CD4-positive, CD25-positive, alpha-beta regulatory T cell (primary cell): ENCODE measurements at places on chromosomes 2 and 18.

- no peak for DNase-seq
Observed at GRCh38 chr2:86225581-86225980, 26.3 kb downstream of the MRPL35 start.

DNA sequence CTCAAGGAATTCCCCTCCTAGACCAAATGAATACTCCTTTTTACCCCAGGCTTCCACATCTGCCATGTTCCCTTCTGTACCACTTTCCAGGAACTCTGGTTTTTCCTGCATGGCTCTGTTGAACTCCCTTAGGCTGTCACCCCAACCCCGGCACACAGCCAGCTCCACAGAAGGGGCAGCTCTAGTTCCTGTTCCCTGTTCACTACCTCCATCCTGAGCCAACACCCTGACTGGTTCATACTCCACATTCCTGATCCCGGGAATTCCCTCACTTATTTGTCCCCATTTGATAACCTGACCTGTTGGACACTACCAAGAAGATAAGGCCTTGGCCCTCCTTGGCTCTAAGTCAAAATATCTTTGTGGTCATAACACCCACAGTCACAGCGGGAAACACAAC is 280.9 kb upstream of the RAB6C start:
- DNase-seq = no peak

- DNase-seq = no peak
Observed at GRCh38 chr2:84884449-84884848, 3.6 kb upstream of the TRABD2A start.

DNA sequence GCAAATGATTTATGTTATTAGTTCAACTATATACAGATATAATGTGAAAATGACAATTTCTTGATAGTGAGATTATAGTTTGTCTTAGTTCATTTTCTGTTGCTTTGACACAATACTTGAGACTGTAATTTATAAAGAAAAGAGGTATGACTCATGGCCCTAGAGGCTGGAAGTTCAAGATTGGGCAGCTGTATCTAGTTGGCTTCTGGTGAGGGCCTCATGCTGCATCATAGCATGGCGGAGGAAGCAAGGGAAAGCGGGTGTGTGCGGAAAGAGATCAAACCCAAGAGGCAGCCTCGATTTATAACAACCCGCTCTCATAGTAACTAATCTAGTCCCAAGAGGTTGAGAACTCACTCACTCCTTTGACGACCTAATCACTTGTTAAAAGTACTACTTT is 11.4 kb downstream of the PLEKHA3 start:
- no peak for DNase-seq

DNA sequence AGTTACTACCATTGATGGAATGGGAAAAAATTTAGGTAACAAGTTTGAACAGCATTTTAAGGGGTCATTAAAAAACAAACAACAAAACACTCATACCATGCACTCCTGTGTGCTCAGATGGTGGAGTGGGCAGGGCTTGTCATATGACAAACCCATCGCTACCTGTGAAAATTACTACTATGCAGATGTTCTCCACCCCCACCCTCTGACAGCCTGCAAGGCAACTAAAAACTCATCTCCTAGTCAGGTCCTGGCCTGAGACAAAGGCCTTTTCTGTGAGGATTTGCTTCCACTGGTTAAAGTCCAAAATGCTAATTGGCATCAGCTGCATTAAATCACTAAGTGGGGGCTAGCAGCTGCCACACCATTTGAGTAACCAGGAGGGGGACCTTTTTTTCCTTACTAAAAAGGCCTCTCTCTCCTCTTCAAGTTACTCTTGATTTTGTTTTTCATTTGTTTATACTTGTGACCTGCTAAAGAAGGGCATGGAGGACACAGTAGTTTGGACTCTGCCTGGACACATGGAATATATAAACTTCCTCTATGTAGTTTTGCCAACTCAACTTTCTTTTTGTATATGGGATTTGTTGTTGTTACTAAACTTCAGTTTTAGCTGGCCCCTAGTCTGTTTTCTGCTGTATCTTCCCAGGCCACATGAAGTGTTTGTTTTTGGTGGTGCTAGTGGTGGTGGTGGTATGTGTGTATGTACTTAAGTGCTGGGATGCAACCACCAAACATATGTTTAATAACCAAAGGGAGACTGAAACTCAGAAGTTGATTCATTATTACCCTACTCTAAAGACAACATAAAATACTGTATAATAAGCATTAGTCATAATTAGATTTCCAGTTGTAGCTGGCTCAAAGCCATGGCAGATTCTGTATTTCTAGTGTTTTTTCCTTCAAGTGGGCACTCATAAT is 121.3 kb downstream of the MAP4K4 start:
- no peak for DNase-seq

- DNase-seq = no peak
Observed at GRCh38 chr2:33111002-33111446, 164.3 kb downstream of the LTBP1 start.

- DNase-seq = no peak
Observed at GRCh38 chr2:43410055-43410604, 183.7 kb upstream of the ZFP36L2 start.

DNA sequence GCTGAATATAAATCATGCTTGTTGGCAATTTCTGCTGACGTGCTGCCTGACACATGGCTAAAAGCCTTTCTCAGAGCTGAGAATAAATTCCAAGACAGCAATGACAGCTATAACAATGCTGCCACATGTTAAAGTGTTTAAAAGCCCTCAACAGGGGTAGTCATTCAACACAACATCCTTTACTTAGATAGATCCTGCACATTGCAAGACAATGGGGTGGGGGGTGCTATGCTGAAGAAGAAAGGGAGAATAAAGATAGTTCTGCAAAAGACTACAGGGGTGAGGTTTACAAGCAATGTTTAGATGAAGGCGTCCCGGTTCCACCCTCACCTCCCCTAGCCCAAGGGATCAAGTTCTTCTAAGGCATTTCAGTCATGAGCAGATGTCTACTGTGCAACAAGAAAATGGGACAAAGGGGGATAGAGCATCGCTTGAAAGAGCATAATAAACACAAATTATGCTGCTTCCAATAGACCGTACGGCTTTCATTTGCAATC is 291.0 kb upstream of the ACVR2A start:
- DNase-seq = no peak

DNA sequence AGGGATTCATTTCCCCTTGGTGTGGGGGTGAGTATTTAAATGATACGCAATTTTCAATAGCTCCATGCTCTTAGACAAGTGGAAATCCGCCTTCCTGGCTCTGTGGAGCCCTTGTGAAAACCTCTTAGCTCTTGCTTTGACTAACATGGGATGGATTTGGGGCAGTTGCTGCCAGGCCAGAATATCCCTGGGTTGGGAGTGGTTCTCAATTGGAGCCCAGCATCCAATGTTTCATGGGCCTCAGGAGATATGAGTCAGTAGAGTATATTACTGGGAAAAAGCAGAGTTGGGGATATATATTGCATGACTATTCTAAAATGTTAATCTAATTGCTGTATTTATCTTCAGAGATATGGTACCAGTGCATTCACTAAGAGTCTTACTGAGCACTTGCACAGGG is 104.4 kb upstream of the IL1R2 start:
- DNase-seq = no peak

- no peak for DNase-seq
Observed at GRCh38 chr2:216670266-216671080, 24.9 kb downstream of the IGFBP5 start.

DNA sequence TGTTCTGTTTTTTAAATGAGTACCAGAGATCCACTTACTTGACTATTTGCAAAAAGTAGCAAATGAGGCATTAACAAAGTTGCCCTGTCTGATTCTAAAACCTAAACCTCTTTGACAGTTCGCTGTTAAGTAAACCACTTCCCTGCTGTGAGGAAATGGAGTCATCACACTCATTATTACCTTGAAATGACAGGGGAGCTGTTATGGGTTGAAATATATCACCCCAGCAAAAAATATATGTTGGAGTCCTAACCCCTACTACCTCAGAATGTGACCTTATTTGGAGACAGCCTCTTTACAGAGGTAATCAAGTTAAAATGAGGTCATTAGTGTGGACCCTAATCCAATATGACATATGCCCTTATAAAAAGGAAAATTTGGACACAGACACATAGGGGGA is 36.1 kb downstream of the DHRS9 start:
- DNase-seq = no peak

- DNase-seq = peak; percentile 24
Observed at GRCh38 chr2:113886479-113887008, 3.3 kb upstream of the ACTR3 start.

GRCh38 chr2:15772086-15772595 is 168.2 kb upstream of the MYCN start:
- no peak for DNase-seq

- no peak for DNase-seq
Observed at GRCh38 chr2:98087447-98088020, 567 bp downstream of the VWA3B start.

GRCh38 chr18:45441110-45441847 is 174.0 kb upstream of the SLC14A2 start:
- DNase-seq = no peak

DNA sequence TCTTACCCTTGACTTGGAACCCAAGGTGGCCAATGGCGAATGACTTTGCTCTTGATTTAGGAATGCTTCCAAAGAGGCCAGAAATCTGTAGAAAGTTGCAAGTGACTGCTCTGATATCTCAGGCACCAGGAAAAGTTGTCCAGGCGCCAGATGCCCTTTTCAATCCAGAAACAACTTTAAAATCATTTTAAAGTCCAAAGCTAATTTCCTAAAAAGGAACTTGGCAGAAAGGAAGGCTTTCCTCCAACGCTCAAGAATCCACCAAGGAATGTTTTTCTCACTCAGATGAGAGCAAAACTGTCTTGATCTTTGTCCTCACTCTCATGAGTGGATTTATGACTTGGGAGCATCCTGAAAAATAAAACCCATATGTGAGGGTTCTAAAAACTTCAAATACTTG is 5.3 kb downstream of the NGEF start:
- no peak for DNase-seq

GRCh38 chr2:237883951-237884446 is 24.6 kb downstream of the RAMP1 start:
- no peak for DNase-seq

GRCh38 chr2:75892490-75892889 is 181.8 kb upstream of the GCFC2 start:
- no peak for DNase-seq

GRCh38 chr2:53036196-53036595 is 731.4 kb upstream of the CHAC2 start:
- no peak for DNase-seq

GRCh38 chr2:127122361-127123027 is 15.5 kb upstream of the BIN1 start:
- DNase-seq = no peak

GRCh38 chr18:3648200-3648599 is 198.2 kb downstream of the TGIF1 start:
- no peak for DNase-seq

DNA sequence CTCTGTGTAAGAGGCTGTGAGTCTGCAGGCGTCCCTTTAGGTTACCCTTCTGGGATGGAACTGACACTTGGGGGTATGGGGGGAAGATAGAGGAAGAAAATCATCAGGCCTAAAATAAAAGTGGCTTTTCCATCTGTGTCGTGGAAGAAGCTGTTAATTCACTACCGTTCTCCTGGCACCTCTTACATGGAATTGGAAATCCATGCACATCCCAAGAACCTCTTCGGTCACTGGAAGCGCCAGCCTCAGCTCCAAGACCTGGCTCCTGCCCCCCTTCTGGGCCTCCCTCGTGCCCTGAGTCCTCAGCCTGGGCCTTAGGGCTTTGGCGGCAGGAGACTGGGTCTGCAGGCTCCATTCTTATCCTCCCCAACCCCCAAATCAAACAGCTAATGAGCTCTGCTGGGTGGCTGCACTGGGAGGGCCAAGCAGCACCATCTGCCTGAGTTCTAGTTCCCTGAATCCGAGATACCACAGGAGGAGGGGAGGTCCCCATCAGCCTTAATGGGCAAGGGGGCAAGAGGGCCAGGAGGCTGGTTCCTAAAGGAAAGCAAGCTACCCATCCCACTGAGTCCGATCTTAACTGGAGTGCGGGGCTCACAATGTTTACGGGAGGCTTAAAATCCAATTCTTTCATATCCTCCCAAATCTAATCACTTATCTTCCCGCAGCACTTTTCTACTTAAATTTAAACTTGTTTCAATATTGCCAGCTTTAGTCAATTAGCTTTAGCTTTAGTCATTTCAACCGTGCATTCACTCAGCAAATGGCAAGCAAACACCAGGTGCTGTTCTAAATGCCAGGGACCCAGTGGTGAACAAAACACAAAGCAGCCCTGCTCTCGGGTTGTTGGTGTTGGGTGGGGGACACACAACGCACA is 52.8 kb downstream of the FAM178B start:
- no peak for DNase-seq

DNA sequence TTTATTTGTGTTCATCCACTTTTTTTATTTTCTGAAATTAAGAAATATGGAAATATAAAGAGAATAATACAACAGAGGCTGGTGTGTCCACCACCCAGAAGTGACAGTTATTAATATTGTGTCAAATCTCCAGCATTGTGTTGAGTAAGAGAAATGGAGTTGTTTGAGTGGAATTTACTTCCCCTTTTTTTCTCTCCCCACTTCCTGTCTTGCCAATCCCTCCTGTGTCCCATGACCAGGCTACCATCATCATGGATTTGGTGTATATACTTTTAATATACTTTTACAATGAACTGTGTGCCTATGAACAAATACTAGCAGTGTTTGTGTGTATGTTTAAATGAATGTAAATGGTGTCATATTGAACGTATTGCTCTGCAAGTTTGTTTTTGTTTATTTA is 276.9 kb upstream of the SKOR2 start:
- no peak for DNase-seq

DNA sequence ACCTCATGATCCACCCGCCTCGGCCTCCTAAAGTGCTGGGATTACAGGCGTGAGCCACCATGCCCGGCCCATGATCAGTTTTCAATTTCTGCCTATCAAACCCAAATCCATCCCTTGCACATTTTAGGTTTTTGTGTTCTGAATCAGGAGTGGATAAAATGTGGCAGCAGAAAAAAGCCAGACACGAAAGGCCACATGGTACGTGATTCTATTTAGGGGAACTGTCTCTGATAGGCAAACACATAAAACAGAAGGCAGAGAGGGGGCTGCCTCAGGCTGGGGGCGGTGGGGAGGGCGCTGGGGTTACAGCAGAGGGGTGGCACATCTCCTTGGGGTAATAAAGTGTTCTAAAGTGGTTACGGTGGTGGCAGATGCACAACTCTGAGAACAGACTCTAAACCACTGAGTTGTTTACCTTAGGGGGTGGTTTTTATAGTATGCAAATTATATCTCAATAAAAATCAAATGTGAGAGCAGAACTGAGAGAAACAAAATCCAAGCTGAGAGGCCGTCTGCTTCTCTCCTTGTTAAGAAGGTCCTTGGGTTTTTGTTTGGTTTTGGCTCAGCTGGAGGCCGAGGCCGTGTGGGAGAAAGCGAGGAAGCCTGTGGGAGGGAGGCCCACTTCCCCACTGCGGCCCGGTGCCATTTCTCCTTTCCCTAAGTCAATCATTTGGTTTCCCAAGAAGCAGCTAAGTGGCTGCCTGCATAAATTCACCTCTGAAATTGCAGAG is 78.0 kb downstream of the SOWAHC start:
- DNase-seq = no peak

- no peak for DNase-seq
Observed at GRCh38 chr2:232540441-232541041, 1.0 kb downstream of the CHRNG start.

GRCh38 chr2:89851583-89851905 is 1160.1 kb downstream of the RPIA start:
- no peak for DNase-seq

GRCh38 chr2:15893689-15894480 is 46.5 kb upstream of the MYCN start:
- no peak for DNase-seq
